ENCODE measurements at places on chromosomes 12 and 14.

DNA sequence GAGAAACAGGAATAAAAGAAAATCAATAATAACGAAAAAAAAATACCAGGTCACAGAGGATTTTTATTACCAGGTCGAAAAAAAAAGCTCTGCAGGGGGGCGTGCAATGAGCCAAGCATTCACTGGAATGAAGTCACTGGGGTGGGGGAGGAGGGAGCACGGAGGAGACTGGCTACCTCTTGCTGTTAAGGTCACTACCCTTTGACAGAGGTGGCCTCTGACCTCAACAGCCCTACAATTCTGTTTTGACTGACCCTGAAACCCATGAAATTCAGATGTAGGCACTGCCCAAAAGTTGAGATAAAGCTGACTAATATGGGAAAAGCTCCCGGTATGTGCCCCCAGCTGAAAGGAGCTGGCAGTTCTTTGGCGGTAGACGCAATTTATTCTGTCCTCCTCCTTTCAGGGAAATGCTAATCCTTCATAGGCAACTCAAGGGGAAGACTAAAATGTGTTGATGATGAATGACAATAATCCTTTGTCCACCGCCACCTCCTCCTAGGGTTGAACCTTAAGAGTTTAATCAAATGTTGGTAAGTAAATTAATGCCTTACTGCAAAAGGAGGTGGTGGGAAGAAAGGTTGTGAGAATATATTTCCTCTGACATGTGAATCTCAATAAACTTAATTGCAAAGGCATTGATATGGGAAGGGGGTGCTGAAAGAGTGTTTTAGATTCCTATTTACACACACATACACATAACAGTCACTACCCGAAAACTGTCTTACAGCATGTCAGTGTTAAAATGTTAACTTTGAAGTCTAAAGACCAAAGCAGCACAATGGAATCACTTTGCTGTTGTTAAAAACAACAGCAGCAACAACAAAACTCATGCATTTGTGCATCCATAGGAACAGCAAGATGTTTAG lies 6.3 kb upstream of the RIC8B start:
- DNase-seq: peak; percentile 49

DNA sequence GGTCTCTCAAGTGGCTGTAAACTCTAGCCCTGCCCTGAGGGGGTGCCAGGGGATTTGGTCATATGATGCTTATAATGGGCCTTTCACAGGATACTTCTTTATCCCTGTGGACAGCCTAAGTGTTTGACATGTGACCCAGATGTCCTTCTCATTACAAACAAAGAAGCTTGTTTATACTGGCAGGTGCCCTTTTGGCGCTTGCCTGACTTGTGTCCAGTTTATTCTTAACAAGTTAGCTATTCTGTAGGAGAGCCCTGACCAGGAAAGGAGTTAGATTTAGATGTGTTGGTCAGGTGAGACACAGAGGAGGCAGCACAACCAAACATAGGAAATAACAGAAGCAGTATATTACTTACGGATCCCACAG lies 51.9 kb downstream of the CCDC91 start:
- DNase-seq: no peak

GRCh38 chr12:82793751-82794281 lies 107.1 kb downstream of the TMTC2 start:
- no peak for DNase-seq

- DNase-seq: peak; percentile 34
These were observed at the start of gene TMTC1 for GRCh38 chr12:29783773-29784666. TMTC1 (minus strand) TSS chr12:29783942; CDS start chr12:29783751, 191 bp downstream.

DNA sequence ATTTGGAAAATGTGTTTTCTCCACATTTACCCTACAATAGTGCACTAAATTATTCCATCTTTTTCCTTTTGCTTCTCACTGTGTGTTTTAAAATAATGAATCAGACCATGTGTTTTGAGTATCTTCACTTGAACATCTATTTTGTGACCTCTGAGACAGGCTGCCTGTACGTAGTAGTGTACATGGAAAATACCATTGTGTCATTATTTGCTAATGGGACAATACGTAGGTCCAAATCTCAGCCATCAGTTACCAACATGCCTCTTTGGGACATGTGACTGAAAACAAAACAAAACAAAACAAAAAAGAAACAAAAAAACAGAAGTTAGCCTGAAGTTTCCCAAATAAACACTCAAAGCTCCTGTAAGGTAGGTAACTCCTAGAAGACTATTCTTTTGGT lies 7.1 kb upstream of the MYF6 start:
- no peak for DNase-seq

DNA sequence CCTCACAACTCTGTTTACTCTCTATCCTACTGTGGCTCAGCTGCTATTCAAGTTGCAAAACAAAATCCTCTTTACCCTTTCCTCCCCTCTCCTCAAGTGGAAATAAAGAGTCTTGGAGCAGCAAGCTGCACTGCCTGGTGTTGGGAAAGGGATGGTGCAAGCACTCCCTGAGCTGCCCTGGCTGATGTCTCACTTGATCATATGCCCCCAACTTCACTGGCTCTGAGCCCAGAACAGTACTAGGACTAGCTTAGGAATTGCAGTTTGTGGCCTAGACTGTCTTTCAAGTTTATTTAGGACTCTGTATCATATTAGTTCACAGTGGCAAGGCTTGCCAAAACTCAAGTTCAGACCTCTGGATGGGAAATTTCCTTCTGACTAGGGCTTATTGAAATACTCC lies 1683.8 kb upstream of the SEL1L start:
- DNase-seq: no peak

- no peak for DNase-seq
These were observed 23.4 kb downstream of the KIF26A start for GRCh38 chr14:104161602-104162367.

DNA sequence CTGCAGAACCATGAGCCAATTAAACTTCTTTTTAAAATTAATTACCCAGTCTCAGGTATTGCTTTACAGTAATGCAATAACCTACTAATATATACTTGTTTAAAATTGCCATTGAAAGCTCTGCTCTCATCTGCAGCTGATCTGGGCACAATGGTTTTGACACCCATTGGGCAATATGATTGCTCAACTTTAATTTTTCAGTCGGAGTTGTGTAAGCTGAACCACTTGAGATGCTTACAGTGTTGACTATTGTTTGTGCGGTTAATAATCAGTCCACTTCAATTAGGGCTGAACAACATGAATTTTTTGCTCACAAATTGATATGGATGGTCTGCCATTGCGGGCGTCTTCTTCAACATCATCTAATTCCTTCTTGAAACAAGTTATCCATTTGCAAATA lies 18.0 kb upstream of the OR4K5 start:
- DNase-seq: no peak

GRCh38 chr14:29584992-29585391 lies 342.7 kb downstream of the PRKD1 start:
- no peak for DNase-seq

GRCh38 chr12:574475-575128 lies 88.6 kb downstream of the NINJ2 start:
- DNase-seq: no peak

- no peak for DNase-seq
These were observed 25.9 kb upstream of the SRSF5 start for GRCh38 chr14:69741055-69741454.

DNA sequence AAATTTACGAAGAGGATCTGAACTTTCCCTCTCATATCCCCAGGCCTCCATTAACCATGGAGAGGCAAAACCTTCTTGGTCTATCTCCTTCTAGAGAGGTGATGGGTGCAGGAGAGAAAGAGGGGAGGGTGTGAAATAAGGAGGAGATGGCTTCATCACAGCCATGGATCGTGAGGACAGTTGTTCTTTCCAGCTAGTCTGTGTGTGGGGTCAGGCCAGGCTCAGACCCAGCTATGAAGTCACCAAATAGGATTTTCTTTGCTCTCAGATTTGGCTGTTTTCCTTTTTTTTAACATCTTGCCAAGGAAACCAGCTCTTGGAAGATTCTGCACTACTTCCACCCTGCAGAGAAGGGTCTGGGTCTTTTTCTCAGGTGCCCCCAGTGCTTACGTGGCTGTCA lies 64.9 kb upstream of the FAM181A start:
- no peak for DNase-seq

DNA sequence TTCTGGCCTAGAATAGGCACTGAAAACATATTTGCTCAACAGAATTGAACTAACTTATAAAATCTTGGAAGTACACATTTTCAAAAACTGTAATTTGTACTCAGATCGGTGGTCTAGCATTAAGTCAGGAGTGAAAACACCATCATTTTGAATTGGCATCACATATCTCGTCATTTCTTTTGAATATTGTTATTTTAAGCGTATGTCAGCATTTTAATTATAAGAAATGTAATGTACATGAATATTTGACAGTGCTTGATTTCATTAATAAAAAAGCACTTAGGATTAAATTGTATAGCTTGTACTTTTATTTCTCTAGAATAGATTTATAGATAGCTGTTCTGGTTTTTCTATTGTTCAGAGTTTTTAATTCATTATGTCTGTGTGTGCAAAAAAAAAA lies 892.2 kb downstream of the BCL11B start:
- DNase-seq: no peak

DNA sequence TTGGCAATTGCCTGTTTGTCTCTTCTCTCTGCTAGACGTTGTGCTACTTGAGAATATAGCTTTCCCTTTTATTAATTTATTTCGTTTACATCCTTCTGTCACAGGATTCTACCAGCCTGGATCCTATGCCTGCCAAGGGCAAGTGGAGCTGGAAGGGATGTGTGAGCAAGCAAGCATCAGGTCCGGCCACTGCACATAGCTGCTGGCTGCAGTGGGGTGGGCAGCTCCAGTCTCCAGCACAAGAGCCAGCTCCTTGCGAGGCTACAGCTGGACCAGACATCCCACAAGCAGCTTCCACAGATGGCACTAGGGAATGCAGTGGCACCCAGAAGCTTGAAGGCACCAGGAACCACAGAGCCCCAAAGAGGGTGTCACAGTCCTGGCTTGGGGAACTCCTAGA lies 225.0 kb downstream of the KCNC2 start:
- DNase-seq: no peak

- no peak for DNase-seq
These were observed 267.6 kb downstream of the ADGRD1 start for GRCh38 chr12:131221061-131221956.

DNA sequence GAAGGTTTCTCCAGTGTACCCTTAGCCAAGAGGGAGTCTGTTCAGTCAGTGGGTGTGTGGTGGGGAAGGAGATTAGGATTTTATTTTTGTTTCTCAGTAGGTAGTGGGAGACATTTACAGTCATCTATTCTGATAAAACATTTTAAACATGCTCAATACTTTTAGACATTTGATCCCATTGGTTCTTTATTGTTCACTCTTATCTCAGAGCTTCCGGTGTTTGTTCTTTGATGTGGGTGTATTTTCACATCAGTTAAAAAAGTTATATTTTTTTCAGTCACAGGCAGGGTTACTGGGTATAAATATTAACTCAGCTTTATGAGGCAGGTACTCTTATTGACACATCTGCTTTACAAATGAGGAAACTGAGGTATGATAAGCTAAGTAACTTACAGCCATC lies 43.3 kb upstream of the LRRK2 start:
- DNase-seq: no peak

GRCh38 chr12:62917926-62918325 lies 17.0 kb downstream of the PPM1H start:
- no peak for DNase-seq

- DNase-seq: no peak
These were observed 267.1 kb upstream of the CRY1 start for GRCh38 chr12:107360482-107360881.

- no peak for DNase-seq
These were observed 23.1 kb upstream of the STK38L start for GRCh38 chr12:27220988-27221345.

DNA sequence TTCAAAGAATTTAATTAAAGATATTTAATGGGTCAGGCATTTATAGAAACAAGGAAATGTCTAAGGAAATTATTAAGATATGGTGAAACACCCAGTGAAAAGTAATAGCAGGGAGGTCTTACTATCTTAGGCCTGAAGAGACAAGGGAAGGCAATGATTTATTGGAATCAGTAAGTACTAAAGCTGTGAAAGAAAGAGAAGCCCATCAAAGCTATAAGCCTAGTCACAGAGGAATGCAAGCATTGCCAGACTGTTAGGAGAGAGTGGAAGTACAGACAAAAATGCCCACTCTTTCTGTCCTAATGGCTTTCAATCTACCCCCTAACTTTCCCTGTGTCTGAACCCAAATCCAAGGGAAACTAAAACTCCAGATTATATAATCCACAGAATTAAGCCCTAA lies 69.2 kb upstream of the PIK3C2G start:
- DNase-seq: no peak

- no peak for DNase-seq
These were observed 349.2 kb upstream of the LMO3 start for GRCh38 chr12:16955083-16955657.

DNA sequence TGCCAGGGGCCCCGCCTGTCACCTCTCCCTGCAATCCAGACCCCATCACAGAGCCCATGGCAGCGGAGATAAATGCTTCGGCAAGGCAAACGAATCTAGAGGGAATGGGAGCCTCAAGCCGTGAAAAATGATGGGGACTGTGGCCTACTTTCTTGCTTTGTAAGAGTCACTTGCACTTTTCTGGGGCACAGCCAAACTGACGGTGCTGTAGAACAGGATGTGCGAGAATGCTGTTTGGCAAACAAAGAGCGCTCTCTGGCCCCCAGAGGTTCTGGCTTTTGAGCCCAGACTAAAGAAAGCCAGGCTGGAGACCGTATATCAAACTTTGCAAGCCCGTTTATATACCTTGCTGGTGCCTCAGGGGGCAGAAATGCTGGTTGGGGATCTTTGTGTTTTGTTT lies 108.7 kb downstream of the CACNA1C start:
- DNase-seq: no peak

DNA sequence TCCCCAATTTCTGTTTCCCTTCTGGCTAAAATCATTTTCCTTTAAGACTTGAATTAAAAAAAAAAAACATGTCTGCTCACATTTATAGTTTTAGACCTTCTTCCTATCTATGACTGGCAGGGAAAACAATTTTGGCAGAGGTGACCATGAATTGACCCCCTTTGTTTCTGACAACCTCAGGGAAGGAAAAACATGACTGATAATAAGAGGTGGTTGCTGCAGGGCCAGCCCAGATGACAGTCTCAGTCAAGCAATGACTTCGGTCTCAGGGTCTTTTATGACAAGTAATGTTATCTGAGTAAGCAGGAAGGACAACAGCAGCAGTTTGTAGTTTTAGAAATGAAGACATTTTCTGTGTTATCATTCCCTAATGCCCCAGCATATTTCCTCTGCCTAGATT lies 430.9 kb downstream of the LRIG3 start:
- no peak for DNase-seq

GRCh38 chr12:47231456-47231855 lies 151.7 kb upstream of the AMIGO2 start:
- DNase-seq: no peak

- DNase-seq: no peak
These were observed 6.2 kb downstream of the SLC41A2 start for GRCh38 chr12:104951759-104952509.
